WERI-Rb-1 (cell line): ENCODE measurements at places on chromosomes 6 and 20.

GRCh38 chr20:15146948-15147347, 809.5 kb upstream of the FLRT3 start:
- DNase-seq = no peak

- DNase-seq = no peak
These were observed 10.1 kb upstream of the CALHM6 start for GRCh38 chr6:116450769-116451740.

GRCh38 chr6:122612838-122613237, 2.6 kb downstream of the PKIB start:
- no peak for DNase-seq

DNA sequence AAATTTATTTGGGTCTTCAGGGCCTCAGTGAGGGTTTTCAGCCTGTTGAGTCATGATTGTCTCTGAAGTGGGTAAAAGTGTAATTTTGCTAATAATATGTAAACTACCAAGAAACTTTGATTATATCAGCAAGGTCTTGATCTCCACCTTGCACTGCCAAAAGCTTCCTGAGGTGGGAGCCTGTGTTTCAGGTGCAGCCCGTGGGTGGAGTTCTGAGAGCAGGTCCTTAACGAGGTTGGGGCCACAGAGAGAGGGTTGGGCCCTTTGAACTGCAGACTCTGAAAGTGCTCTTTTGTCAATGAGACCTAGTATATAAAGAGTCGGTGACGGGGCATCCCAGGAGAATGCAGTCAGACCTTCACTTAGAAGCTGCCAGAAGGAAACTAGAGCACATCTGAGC, 129.7 kb upstream of the MAP3K4 start:
- DNase-seq = no peak

DNA sequence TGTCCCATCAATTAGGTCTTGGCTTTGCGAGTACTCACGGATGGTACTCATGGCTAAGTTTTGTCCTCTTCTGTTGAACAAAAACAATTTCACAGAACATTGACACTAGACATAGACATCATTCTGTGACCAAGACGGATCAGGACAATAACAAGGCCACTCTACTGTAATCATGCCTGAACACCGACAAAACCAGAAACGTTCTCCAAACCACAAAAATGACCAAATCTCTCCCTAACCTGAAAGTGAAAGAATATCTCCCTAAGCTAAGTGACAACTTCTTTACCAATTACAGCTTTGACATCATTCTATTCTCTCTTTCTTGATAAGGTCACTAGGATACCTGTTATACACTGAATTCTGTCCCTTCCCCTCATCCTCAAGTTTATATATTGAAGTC, 40.0 kb upstream of the SLC2A12 start:
- no peak for DNase-seq

DNA sequence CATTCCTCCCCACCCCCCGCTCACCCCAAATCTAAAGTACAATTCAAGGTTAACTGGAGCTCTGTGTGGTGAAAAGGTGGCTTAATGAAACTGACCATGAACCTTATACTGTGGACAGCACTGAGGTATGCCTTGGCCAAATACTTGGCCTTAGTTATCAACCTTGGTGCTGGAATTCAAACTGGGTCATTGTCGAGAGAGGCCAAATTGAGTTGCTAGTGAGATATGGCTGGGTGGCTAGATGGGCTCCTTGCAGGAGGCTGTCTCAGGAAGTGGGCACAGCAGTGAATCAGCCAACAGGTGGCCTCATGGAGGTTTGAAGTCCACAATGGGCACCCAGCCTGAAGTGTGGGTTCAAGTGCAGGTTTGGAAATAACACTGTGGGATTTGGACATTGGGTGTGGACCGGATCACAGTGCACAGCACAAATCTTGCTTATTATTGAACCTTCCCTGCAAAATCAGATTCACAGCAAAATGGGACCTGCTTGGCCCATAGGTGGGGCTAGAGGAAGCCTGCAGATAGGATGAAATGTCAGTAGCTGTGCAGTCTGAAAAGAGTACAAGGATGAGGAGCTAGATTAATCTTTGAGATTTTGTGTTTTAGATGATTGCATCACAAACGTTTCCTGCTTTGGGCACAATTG, 5.6 kb upstream of the BTBD3 start:
- peak; percentile 27 for DNase-seq

GRCh38 chr6:40054186-40054585, 119.9 kb upstream of the MOCS1 start:
- no peak for DNase-seq

- DNase-seq = no peak
These were observed 7.8 kb upstream of the EZR start for GRCh38 chr6:158826819-158827501.

- no peak for DNase-seq
These were observed 398 bp upstream of the SPATS1 start for GRCh38 chr6:44342052-44342451.

GRCh38 chr6:150008588-150008987, 16.7 kb downstream of the RAET1L start:
- no peak for DNase-seq

GRCh38 chr20:48040491-48040890, 255.2 kb upstream of the SULF2 start:
- DNase-seq = no peak

DNA sequence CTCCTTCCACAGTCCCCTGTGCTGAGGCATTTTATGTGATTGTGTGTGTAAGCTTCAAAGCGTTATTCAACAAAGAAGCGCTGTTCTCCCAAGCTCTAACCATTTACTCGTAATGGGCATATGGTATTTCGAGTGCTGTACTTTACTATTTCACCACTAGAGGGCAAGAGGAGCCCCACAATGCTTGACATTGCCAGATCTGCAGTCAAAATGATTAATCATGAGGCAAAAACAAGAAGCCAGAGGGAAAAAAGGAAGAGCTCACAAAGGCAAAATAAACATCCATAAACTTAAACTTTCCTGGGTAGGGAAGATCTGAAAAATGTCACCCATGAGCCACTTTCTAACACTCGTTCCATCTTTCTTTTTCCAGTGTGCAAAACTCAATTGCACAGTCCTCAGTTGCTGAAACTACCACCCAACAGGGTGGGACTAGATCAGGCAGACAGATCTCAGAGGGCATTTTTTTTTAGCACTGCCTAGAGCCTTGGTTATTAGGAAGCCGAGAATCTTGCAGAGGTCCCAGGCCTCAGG, 215.0 kb upstream of the PLCB4 start:
- DNase-seq = peak; percentile 30

- DNase-seq = peak; percentile 60
These were observed 323.3 kb upstream of the NT5E start for GRCh38 chr6:85126485-85127167.

GRCh38 chr6:139037490-139037889, 8.9 kb downstream of the ABRACL start:
- DNase-seq = no peak

DNA sequence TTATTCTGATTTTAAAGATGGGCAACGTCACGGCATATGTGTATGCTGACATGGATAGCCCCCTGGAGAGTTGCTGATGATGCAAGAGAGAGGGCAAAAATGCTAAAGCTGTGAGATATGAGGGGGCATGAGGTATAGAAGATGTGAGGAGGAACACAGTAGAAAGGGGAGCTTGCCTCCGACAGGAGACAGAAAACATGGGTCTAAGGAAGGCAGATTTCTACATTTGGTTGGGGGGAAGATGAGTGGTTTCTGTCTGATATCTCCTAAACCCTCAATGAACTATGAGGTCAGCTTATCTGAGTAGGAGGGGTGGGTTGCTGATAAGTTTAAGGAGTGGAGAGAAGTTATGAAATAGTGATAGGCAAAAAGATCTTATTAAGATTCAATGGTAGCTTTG, 6.0 kb downstream of the RNF24 start:
- DNase-seq = no peak

GRCh38 chr6:156634951-156635371, 142.2 kb upstream of the ARID1B start:
- no peak for DNase-seq

- DNase-seq = no peak
These were observed 125.8 kb downstream of the C6orf118 start for GRCh38 chr6:165183496-165184140.

- peak; percentile 85 for DNase-seq
These were observed 7.2 kb downstream of the HLA-DMB start for GRCh38 chr6:32933661-32934085.

GRCh38 chr20:29306390-29307072, 1950.9 kb upstream of the DEFB115 start:
- no peak for DNase-seq

GRCh38 chr6:53984163-53984562, 127.1 kb upstream of the MLIP start:
- DNase-seq = no peak

- DNase-seq = no peak
These were observed 138.4 kb upstream of the FOXA2 start for GRCh38 chr20:22722811-22723210.

GRCh38 chr6:21597801-21598673, 4.5 kb downstream of the SOX4 start:
- DNase-seq = no peak

- DNase-seq = no peak
These were observed 32.4 kb upstream of the SNX9 start for GRCh38 chr6:157790548-157791160.

DNA sequence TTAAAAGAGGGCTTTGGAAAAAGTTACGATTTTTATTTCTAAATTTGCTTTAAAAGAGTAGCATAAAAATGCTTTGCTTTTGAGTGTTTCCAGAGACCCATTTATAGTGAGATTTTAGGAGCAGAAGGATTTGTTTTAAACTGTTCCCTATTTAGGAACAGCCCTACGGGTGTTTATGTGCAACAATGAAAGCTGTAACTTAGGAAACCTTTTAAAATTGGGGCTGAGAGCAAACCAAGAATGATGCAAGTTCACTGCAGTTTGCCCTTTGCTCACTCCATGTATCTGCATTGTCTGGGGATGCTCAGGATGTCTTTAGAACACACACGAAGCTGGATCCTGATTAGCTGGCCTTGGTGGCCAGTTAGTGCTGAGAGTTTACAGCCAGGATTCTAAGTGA, 40.9 kb downstream of the GHRH start:
- no peak for DNase-seq

- no peak for DNase-seq
These were observed 167.0 kb downstream of the ERMARD start for GRCh38 chr6:169918239-169918953.

GRCh38 chr6:9875605-9876353, 539.1 kb downstream of the TFAP2A start:
- DNase-seq = no peak

- DNase-seq = no peak
These were observed 132.6 kb downstream of the SGK1 start for GRCh38 chr6:134185277-134185676.

DNA sequence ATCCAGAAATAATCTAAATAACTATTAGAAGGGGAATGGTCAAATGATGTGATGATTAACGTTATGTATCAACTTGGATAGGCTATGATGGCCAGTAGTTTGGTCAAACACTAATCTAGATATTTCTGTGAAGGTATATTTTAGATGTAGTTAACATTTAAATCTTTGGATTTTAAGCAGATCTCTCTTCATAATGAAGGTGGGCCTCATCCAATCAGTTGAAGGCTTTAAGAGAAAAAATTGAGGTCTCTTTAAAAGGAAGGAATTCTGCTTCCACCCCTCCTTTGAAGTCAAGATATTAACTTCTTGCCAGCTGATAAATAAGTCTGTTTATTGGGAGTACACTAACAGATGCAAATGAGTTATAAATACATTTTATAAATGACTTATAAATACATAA, 760.0 kb upstream of the SLC35B3 start:
- no peak for DNase-seq

- no peak for DNase-seq
These were observed 384.0 kb upstream of the SASH1 start for GRCh38 chr6:147958683-147959082.

GRCh38 chr6:135182071-135183001, 1.2 kb downstream of the MYB start:
- DNase-seq = peak; percentile 25

DNA sequence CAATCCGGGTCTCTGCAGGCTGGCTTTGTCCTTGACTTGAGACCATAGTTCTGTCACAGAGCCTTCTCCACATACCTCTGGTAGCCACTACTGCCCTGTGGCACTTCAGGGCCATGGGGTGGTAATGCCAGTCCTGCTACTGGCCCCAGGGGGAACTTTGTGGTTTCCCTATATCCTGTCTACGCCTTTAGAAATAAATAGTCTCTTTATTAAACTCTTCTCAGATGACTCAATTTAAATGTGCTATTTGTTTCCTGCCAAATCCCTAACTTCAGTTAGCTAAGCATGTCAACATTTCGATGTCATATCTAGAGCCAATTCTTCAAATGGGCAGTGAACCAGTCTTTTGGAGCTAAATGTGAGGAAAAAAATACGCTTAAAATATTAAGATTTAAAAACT, 60.1 kb downstream of the SEL1L2 start:
- DNase-seq = no peak

DNA sequence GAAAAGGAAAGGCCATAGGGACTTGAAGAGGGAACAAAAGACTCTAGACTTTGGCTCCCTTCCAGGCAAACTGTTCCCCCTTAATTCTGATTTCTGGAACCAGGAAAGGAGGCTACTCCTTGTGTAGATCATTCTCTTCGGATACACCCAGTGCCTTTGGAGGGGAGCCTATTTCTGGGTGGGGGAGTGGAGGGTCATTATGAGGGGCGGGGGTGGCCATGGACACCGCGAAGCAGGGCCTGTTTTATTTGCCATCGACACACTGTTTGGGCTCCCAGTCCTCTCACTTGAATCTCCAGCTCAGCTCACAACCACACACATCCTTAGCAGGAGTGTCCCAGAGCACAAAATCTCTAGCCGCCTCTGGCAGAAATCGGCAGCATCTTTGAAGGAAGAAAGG, 132.3 kb downstream of the PXDC1 start:
- DNase-seq = no peak

- no peak for DNase-seq
These were observed 87.5 kb upstream of the NAA20 start for GRCh38 chr20:19929481-19930145.

DNA sequence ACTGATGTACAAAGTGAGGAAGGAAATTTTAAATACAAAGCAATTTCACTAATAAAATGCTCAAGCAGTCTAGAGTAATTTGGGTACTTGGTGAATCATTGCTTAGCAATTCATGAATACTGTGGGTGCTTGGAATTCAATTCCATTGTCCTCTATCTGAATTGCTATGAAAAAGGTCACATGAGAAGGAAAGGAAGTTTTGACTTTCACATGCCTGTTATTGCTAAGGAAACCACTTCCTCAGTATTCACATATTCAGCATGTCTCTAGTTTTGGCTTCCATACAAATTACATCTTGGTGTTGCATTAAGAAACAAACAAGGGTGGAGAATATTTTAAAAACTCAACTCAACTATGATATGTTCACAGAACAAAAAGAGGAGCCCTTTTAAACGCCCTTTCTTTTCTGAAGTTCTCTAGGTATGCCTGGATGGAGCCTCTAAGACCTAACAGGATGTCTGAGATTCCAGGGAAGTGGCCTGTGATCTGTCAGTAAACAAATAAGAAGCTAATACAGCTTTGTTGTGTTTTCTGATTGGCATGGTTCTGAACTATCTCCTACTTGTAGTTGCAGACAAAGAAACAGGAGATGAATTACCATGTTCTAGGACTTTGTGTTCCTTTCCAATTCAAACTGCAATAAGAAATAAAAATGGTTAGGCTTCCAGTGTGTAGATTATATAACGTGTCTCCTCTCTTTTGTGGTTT, 190.4 kb downstream of the OGFRL1 start:
- no peak for DNase-seq

GRCh38 chr6:93916716-93917115, 497.4 kb upstream of the EPHA7 start:
- no peak for DNase-seq
